Cardiac muscle cell (in vitro differentiated cells and primary cell): ENCODE measurements at places on chromosomes 16 and 17.

DNA sequence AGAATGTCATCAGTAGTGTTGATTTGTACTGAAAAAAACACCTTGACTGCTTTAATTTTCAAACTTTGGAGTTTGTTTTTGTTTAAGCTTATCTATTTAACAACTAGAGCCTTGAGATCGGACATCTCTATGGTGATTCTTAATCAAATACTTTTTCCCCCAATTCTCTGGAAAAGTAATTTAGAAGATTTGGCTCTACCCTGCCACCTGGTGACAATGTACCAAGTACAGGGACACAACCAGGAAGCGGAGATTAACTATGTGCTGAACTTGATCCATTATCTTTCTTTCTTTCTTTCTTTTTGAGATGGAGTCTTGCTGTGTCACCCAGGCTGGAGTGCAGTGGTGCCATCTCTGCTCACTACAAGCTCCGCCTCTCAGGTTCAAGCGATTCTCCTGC is 30.8 kb downstream of the USP43 start:
- DNase-seq: peak; percentile 7
- H3K27ac ChIP-seq: no peak overlapping the region
- no peaks in the 10 kb centered on the region for H3K4me1 ChIP-seq
- H3K36me3 ChIP-seq: no peaks in the 10 kb centered on the region
- no peaks in the 10 kb centered on the region for H3K27me3 ChIP-seq

DNA sequence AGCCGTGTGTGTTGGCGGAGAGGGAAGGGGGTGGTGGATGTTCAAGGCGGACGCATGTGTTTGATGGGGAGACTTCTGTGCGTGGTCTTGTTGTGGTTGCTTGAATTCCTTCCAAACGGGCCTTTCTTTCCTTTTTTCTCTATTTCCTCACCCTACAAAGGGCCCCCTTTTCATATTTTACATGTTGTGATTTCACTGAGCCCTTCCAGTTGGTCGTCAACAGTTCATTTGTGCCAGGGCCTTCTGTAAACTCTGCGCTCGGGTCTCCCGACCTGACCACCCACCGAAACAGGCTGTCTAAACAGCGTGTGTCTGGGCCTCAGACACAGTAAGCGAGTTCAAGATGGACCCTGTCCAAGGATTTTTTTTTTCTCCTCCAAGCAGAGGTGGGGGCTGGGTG is 228.4 kb downstream of the IRF8 start:
- DNase-seq: no peak
- H3K27ac ChIP-seq: no peak overlapping the region
- H3K4me3 ChIP-seq: no peak overlapping the region
- no peaks in the 10 kb centered on the region for H3K4me1 ChIP-seq

GRCh38 chr17:12727076-12727760 is 61.5 kb downstream of the MYOCD start:
- H3K4me3 ChIP-seq: no peak overlapping the region
- no peaks in the 10 kb centered on the region for H3K27me3 ChIP-seq
- H3K4me1 ChIP-seq: peaks cover 38% of the 10 kb centered on the region
- peaks cover 28% of the 10 kb centered on the region for H3K36me3 ChIP-seq

- no peak overlapping the region for H3K27ac ChIP-seq
- H3K36me3 ChIP-seq: no peaks in the 10 kb centered on the region
- no peak overlapping the region for H3K4me3 ChIP-seq
- no peaks in the 10 kb centered on the region for H3K4me1 ChIP-seq
- no peak for DNase-seq
These were observed 66.3 kb downstream of the LITAF start for GRCh38 chr16:11520442-11520841.

DNA sequence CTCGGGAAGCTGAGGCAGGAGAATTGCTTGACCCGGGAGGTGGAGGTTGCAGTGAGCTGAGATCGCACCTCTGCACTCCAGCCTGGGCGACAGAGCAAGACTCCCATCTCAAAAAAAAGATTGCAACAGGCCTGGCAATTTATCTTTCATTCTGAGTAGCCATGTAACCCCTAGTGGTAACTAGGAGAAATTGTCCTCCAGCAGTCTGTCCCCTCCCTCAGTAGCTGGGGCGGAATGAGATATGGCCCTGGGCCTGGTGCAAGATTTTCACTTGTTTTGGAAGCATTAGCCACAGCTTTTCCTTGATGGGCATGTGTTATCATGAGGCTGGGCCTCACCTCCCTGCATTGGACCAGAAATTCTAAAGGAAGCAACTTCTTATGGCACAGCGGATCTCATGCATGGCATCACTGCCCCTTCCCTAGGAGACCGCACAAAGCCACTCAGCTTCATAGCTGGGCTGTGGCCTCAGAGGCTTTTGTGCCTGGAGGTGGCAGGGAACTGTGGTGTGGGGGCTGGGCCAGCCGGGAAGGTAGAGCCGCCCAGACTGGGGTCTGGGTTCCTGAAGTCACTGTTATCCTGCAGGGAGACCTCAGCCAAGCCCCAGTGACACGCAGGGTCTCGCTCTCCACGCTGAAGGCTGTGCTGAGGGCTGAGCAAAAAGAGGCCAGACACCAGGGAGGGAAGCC is 13.4 kb downstream of the NATD1 start:
- H3K36me3 ChIP-seq: no peaks in the 10 kb centered on the region
- no peaks in the 10 kb centered on the region for H3K27me3 ChIP-seq
- peak overlapping the region; percentile 82 for H3K27ac ChIP-seq
- no peak overlapping the region for H3K4me3 ChIP-seq
- DNase-seq: peak; percentile 52
- peaks cover 23% of the 10 kb centered on the region for H3K4me1 ChIP-seq

DNA sequence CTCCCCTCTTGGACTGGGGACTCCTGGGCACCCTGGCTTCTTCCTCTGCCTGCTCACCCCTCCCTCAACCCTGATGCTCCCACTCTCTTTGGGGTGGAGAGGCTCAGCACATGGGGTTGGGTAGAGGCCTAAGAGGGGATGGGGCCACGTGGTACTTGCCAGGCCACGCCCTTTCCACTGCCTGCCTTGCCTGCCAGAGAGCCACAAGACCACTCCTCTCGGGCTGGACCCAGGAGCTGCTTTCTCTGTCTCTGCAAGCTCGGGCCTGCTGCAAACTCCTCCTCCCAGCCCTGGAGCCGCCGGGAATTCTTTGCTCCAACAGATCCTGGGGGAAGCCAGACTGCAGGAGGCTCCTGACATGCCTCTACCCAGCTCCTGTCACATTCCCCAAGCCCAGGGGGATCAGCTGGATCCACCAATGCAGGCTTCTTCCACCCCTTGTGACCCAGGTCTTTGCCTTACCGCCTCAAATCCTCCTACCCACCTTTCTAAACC is 11.8 kb downstream of the DLX4 start:
- H3K4me1 ChIP-seq: peaks cover 8% of the 10 kb centered on the region
- H3K27me3 ChIP-seq: peaks cover 32% of the 10 kb centered on the region
- H3K4me3 ChIP-seq: no peak overlapping the region
- H3K36me3 ChIP-seq: no peaks in the 10 kb centered on the region

- H3K27ac ChIP-seq: no peak overlapping the region
- peaks cover 8% of the 10 kb centered on the region for H3K27me3 ChIP-seq
- no peak for DNase-seq
- no peaks in the 10 kb centered on the region for H3K4me1 ChIP-seq
- H3K4me3 ChIP-seq: no peak overlapping the region
These were observed 48.0 kb downstream of the RBFOX3 start for GRCh38 chr17:79562931-79563210.

- peak; percentile 25 for DNase-seq
- H3K27ac ChIP-seq: no peak overlapping the region
- H3K4me3 ChIP-seq: no peak overlapping the region
These were observed 6.1 kb downstream of the IL21R start for GRCh38 chr16:27408012-27408601.

DNA sequence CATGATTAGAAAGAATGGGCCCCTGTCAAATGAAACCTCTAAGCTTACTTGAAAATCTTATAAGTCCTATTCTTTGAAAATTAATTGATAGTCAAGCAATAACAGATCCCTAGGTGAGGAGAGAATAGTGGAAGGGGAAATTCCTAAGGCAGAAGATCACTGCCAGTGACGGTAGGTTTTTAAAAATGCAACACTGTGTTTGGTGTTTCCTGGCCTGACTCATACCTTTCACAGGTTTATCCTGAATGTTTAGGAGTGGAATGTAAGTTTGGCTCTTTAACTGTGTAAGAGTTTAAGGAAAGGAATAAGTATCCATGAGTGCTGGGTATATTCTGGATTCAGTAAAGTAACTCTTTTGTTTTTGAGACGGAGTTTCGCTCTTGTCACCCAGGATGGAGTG is 23.8 kb downstream of the HAPSTR1 start:
- H3K27me3 ChIP-seq: no peaks in the 10 kb centered on the region
- no peak overlapping the region for H3K4me3 ChIP-seq
- DNase-seq: no peak
- H3K27ac ChIP-seq: no peak overlapping the region

DNA sequence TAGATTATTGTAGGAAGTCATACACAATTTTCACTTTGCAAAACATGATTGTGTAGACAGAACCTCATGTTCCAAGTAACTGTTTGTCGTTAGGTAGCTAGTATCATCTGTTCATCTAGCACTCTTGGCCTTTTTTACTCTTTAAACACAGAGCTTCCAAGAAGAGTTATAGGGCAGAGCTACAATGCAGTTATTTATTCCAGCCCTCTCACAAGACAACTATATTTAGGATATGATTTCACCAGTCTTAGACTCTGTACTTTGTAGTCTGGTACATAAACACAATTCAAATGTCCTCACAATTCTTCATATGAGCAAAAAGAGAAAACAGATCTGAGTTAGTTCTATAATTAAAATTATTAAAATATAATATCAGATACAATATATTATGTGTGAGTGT is 37.9 kb downstream of the KCNJ2 start:
- DNase-seq: no peak
- H3K27me3 ChIP-seq: no peaks in the 10 kb centered on the region
- no peaks in the 10 kb centered on the region for H3K36me3 ChIP-seq
- H3K4me3 ChIP-seq: no peak overlapping the region
- H3K4me1 ChIP-seq: no peaks in the 10 kb centered on the region
- H3K27ac ChIP-seq: no peak overlapping the region

DNA sequence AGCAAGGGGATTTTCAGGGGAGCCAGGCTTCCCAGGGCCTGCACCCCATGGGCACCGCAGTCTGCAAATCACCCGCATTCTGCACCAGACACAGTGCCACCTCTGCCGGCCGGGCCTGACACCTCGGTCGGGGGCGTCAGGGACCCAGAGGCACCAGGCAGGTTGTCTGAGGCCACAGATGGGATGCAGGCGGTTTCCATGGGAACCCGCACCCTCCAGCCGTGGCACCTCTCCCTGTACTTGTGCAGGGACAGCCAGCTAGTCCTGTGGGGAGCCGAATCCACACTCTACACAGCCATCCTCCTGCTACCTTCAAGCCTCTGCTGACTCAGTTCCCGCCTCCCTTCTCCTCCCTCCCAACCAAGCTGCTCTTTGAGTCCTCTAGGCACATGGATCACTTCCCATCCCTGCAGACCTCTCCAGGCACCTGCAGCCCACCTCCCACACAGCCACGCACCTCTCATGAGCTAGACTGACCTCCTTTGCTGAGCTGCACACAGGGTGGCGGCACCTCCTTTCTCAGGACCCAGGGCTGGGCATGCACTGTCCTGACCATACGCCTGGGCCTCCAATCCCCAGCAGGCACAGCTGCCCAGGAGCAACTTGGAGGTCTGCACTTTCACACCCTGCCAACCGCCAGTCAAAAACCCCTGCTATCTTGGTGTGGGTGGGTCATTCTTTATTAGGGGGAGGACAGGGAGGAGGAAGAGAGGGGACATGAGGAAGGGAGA is 119.5 kb downstream of the C16orf78 start:
- no peak for DNase-seq
- no peak overlapping the region for H3K27ac ChIP-seq
- H3K4me3 ChIP-seq: no peak overlapping the region
- no peaks in the 10 kb centered on the region for H3K36me3 ChIP-seq
- H3K4me1 ChIP-seq: no peaks in the 10 kb centered on the region

GRCh38 chr16:85800321-85800669 is 800 bp downstream of the COX4I1 start:
- no peaks in the 10 kb centered on the region for H3K27me3 ChIP-seq
- no peak for DNase-seq
- H3K27ac ChIP-seq: peak overlapping the region; percentile 98
- H3K4me3 ChIP-seq: peak overlapping the region; percentile 100
- H3K4me1 ChIP-seq: peaks cover 7% of the 10 kb centered on the region

DNA sequence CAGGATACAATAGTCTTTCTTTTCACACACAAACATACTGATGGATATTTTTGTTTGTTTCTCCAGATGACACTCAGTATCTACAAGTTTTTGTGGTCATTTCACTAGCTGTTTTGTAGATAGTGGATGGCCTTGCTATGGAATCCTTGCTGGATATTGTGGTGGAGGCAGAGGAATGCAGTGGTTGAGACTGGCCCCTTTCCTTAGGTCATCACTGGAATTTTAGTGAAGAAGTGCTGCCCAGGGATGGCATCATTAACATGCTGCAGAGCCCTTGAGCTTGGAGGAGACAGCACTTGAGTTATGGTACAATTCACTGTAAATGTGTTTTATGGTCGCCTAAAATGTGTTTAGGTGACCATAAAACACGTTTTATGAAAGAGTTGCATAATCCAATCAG is 455.9 kb upstream of the HSBP1 start:
- H3K27ac ChIP-seq: no peak overlapping the region
- no peaks in the 10 kb centered on the region for H3K4me1 ChIP-seq
- no peak overlapping the region for H3K4me3 ChIP-seq
- DNase-seq: no peak
- no peaks in the 10 kb centered on the region for H3K27me3 ChIP-seq

DNA sequence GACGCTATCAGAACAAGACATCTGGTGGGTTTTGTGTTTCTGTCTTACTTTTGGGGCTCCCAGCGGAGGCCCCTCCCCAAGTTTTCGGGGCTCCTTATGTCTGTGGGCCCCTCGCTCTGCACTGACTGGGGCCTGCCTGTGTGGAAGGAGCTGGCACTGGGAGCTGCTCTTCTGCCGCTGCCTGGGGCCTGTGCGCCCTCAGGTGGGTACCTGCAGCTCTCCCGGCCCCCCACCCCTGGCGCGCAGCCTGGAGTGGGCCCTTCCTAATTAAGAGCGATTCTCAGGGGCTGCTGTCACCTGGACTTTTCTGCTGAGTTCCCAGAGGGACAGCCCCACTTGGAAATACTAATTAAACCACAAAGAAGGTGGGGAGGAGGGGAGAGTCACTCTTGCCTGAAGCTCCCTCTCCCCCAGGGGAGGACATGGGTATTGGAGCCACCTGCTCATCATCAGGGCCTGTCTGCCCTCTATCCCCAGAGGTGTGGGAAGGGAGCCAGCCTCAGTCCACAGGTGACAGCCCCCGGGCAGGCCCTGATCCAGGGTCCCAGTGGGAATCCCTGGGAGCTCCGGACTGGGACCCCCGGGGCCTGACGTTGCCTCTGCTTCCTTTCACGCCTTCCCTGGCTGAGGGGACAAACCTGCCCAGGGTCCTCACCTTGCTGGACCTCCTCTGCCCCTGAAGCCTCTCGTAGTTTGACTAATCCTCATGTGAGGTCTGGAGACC is 36.5 kb downstream of the GSE1 start:
- no peak overlapping the region for H3K4me3 ChIP-seq
- H3K27ac ChIP-seq: peak overlapping the region; percentile 39
- no peak for DNase-seq
- no peaks in the 10 kb centered on the region for H3K4me1 ChIP-seq
- peaks cover 13% of the 10 kb centered on the region for H3K36me3 ChIP-seq

- H3K4me1 ChIP-seq: no peaks in the 10 kb centered on the region
- DNase-seq: no peak
- H3K27ac ChIP-seq: no peak overlapping the region
- H3K36me3 ChIP-seq: no peaks in the 10 kb centered on the region
These were observed 840 bp upstream of the CD300LB start for GRCh38 chr17:74532115-74532514.

- no peak overlapping the region for H3K27ac ChIP-seq
- no peaks in the 10 kb centered on the region for H3K27me3 ChIP-seq
- H3K4me1 ChIP-seq: peaks cover 3% of the 10 kb centered on the region
- DNase-seq: no peak
These were observed 22.0 kb upstream of the USP10 start for GRCh38 chr16:84677849-84678248.
